ENCODE measurements at places on chromosomes 2 and 18.

DNA sequence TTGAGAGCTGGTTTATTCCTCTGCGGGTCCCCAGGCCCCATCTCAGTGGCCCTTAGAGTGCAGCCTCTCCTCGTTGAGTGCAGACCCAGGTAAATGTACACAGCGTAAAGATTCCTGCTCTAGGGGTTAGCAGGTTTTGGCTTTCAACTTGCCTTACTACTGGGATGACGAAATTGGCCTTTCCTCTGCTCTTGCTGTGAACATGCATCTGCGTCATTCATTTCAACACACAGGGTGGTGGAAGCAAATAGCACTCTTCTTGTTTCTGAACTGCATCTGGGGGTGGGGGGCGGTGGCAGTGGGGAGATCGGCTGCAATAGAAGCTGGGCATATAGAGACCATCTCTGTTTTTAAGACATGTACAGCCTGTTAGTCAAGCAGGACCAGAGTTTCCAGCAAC, 16.5 kb upstream of the SLC16A14 start:
- DNase-seq, result no peak

DNA sequence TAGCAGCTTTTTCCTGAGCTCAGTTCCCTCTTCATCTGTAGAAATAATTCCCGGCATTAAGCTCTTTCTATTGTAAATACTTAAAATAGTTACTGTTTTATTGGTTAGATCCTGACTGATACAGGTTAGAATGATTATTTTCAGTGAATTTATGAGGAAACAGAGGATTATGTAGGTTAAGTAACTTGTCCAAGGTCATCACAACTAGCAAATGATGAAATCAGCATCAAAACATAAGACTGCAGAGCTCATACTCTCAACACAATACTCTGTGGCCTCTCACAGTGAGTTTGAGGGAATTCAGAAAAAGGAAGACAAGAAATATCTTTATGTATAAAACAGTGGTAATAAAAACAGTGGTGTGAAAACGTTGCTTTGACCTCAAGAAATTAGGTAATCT, 113.2 kb upstream of the DLX2 start:
- no peak for DNase-seq

DNA sequence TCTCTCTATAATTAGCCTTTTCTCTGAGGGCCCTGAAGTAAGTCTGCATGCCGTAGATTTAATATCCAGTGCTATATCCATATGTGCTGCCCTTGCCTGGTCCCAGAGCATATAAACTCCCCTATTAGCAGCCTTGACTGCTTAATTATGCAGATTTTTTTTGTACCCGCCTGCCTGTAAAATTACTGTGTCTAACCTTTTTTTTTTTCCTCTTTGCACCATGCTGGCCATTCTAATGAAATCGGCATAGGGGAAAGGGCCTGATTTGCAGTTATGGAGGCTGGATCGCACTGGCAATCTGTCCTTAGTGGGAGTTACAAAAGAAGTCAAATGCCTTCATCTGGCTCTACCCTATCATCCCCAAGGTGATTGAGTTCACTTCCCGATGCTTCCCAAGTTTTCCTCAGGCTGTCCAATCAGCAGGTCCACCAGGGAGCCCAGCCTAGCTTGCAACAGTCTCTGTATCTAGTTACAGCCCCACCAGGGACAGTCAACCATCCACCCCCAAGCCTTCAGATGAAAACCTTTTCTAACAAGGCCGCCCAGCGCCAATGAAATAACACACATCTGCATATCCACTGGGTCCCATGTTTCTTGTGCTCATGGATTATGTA, 239.0 kb downstream of the ZNF521 start:
- no peak for DNase-seq

DNA sequence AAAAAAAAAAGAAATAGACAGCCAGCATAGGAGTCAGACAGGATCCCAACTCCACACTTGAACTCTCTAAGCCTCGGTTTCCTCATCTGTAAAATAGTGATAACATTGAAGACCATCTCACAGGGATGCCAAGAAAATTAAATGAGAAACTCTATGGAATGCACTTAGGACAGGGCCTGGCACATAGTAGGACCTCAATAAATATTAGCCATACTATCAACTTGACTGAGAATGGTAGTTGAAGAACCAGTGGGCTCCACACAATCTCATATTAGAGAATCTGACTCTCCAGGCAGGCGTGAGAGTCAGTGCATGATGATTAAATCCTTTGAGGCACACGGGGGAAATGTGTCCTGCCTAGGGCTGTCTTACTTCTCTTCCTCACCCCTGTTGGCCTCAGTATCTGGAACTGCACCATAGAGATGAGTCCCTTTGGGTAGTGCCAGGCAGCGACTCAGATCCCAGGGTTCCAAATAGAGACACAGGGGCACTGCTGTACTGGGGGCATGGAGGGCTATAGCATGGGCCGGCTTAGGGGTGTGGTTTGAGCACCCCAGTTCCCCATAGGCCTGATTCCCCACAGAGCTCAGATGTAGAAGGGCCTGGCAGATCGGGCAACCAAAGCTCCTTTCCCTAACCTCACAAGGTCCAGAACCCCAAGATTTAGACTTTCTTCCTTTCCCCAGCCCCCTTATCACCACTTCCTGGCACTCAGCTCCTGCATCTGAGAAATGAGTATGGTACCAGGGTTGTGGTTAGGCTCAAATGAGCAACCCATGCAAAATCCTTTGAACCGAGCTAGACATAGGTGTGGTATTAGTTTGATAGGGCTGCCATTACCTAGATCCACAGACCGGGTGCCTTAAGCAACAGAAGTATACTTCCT, 51.3 kb upstream of the CAB39 start:
- no peak for DNase-seq

- no peak for DNase-seq
Measured at GRCh38 chr18:44851856-44852621, 171.4 kb downstream of the SETBP1 start.

- DNase-seq, result no peak
Measured at GRCh38 chr2:8549942-8550341, 131.9 kb upstream of the ID2 start.

DNA sequence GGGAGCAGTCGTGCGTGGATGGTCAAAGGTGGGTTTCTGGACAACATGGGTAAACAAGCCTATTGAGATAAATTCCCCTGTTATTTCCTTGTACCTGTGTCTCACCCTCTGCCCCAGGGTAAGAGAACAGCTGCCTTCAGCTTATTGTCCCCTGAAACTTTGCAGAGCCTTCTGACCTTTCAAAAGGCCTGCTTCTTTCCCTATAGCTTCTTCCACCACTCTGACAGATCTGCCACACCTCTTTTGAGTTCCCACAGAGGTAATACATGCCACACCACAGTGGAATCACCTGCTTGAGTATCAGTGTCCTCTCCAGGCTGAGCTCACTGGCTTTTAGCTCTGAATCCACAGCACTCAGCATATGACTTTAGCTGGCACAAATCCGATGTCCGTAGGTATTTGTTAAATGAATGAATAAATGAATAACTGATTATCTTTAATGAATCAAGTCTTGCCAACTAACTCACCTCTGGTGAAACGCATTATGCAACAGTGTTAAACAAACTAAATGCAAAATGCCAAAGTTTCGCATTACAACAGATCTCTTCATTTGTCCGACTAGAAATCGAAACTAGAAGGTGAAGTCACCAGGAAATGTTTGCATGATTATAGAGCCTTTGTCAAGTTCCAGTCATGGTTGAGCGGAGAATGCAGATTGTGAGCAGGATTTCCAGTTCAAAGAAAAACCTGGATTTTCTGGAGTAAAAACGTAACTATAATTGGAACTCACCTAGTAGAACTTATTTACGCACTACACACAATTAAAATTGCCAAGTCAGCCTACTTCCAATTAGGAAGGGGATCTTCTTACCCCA, 16.4 kb downstream of the DYNAP start:
- no peak for DNase-seq

GRCh38 chr18:8980496-8980895, 122.0 kb upstream of the NDUFV2 start:
- DNase-seq, result no peak

DNA sequence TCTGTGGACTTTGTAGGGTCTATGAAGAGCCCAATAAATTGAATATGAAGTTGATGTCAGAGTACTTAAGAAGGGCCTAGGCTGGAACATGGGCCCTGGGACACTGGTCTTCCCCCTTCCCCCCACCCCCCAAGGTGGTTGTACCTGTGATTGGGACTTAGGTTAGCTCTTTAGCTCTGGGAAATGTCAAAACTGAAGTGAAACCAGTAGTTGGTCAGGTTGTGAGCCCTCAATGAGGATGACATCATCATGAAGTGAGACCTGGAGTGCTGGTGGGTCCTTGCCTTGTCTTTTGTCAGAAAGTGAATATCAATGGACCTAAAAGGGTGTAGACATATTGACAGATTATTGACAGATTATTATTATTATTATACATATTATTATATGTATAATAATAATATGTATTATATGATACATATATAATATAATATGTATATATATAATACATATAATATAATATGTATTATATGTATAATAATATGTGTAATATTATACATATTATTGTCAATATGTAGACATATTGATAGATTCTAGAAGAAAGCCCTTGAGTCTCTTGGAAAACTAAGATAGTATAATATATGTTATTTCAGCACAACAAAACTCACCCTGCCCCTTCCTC, 5.4 kb downstream of the MARS2 start:
- DNase-seq, result no peak

DNA sequence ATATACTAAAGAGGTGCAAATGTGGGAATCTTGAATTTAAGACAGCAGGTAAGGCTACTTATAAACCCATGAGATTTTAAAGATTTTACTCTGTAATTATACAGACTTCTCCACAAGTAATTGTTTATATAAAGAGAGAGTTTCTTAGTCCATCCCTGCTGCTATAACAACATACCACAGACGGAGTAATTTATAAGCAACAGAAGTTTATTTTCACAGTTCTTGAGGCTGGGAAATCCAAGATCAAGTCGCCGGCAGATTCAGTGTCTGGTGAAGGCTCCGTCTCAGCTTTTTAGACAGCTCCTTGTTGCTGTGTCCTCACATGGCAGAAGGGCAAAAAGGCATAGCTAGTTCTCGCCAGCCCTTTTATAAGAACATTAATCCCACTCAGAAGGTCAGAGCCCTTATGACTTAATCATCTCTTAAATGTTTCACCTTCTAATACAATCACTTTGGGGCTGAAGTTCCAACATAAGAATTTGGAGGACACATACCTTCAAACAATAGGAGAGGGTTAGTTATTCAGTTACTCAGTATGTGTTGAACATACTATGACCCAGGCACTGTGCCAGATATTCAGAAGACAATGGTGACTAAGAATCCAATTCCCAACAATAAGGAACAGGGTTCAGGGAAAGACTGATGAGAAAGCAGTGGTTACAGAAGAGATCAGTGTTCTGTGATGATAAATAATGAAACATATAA, 466.0 kb downstream of the RIT2 start:
- no peak for DNase-seq

GRCh38 chr2:222984908-222985307, 67.1 kb upstream of the KCNE4 start:
- no peak for DNase-seq

DNA sequence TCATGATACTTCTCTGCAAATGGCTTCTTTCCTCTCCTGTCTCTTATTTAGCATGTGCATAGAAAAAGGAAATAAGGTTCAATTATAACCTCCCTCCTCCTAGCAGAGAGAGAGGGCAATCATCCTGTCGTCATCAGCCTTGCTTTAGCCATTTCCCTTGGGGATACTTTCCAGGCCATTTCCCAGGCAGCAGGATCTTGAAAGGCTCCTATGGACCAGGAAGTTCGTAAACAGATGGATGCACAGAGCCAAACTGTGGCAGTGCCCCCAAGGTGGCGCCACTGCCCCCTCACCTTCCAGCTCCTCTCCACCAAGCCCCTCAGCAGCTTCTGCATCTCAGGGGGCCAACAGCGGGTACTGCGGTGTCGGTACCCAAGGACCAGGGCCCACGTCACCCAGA, 157.4 kb downstream of the DTNA start:
- no peak for DNase-seq

GRCh38 chr2:119683713-119684443, 4.9 kb downstream of the TMEM177 start:
- DNase-seq, result no peak

DNA sequence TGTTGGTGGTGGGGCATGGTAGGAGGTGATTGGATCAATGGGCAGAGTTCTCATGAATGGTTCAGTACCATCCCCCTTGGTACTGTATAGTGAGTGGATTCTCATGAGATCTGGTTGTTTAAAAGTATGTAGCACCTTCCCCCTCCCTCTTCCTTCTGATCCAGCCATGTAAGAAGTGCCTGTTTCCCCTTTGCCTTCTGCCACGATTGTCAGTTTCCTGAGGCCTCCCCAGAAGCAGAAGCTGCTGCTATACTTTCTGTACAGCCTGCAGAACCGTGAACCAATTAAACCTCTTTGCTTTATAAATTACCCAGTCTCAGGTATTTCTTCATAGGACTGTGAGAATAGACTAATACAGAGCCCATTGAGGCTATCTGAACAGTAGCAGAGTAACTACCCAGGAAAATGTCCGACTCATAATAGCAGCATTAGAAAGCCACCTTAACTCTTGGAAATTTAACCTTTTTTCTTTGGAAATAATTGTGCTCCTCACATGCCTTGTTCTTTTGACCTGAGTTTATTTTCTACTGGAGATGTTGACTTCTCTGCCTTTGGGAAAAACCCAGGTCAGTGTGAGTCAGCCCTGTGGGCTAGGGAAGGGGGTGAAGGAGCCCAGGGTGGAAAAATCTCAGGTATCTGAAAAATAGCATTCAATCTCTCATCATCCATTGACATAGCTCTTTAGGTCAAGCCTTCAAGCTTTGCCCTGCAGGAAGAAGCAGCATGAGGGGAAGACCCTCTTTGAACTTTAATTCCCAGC, 18.1 kb downstream of the CYP1B1 start:
- DNase-seq, result no peak

DNA sequence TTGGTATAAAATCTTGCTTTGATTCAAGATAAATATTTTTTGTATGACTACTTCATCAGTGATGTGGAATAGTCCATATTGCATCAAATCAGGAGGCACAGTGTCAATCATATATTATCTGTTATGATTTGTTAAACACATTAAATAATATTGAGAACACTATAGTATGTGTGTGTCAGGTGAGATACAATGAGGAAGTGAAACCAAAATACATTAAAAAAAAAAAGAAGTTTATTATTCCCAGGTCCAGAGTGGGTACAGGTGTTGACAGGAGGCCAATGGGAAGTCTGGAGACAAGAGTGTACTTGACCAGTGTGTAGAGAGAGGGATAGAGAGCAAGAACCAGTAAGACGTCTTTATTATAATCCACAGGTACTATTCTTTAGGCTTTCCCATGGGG, 292.6 kb downstream of the FSIP2 start:
- DNase-seq, result no peak

- no peak for DNase-seq
Measured at GRCh38 chr2:24214880-24215279, 40.0 kb downstream of the FAM228A start.

DNA sequence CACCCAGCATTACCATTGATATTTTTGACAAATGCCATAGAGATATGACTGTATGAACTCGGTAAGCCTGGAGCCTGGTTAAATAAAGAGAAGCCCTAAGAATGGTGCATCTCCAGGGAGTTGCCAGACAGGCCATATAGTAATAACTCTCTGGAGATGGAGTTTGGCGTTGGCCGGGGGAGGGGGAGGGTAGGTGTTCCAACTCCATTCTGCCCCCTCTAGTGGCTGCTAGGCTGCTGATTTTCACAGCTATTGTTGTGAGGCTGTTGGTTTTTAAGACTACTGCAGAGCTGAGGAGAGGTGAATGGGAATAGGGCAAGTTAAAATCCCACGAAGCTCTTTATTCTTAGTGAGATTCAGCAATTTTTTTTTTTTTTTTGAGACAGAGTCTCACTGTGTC, 99.9 kb downstream of the GALNT14 start:
- no peak for DNase-seq
